ENCODE measurements at places on chromosomes 1 and 21.

DNA sequence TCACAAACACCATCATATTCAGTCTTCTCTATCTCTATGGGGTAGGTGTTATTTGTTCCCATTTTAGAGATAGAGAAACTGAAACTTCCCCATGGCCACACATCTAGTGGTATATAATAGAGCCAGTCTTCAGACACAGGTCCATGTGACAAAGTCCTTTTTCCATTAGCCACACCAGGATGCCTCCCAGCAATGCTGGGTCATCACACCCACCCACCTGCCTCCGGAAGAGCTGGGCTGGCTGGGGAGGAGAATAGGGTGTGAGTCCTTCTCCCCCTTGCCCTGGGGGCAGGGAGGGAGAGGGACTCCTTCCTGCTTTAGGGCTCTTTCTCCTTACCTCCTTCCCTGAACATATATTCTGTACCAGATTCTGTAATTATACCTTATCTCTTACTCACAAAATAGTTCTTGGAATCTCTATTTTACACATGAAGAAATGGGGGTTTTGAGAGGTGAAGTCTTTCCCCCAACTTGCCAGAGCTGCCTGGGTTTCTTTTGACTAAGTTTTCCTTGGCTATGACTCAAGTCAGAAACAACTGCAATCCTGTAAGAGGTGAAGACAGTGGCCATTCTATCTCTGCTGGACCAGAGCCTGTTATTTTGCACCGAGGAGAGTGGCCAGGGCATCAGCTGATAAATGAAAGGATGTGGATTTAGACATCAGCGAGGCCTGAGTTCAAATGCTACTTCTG lies 30.0 kb downstream of the SOX13 start:
- no peak for DNase-seq

GRCh38 chr1:109946511-109946910 lies 35.9 kb downstream of the CSF1 start:
- no peak for DNase-seq

DNA sequence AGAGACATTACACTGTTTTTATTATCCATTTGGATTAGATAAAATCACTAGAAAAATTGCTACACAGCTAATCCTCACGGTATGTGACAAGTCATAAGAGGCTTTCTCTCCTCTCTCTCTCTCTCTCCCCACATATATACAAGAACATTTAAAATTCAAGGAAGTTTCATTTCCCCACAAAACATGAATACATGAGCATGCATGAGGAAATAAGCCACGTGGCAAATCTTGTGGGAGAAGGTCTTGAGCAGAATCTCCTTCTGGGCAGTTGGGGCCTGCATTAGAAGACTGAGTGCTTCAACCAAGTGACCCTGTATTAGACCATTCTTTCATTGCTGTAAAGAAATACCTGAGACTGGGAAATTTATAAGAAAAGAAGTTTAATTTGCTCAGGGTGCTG lies 1313.1 kb downstream of the MRPL39 start:
- no peak for DNase-seq

GRCh38 chr1:178126741-178127185 lies 32.9 kb downstream of the RASAL2 start:
- DNase-seq, result peak; percentile 64

DNA sequence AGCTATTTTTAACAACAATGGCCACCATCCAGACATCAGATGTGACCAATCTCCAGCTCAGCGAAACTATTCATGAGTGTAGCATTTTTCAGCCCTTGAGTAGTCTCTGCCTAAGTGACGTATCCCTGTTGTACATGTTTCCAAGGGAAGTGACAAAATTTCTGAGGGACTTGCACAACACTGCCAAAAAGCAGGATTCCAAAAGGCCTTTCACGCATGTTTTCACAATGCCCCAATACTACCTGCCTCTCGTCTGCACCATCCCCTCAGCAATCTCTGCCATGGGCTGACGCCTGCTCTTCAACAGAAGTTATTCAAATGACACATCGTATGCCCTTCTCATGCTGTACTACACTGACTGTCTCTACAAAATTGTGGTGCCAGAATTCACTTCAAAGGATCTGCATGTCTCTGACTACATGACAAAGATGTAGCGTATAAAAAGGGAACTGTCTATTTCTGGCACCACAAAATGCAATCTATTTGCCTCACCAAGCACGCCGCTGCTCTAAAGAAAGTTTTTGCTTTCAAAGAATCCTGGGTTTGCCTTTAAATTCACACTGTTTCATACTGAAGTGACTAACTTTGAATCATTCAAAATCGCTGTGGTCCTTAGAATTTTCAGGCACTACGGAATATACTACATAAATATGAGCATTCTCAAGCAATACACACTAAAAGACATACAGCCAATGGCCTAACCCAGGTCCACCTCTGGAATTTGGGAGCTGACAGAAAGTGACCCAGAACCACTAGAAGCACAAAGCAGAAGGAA lies 32.9 kb downstream of the JAK1 start:
- DNase-seq, result no peak

DNA sequence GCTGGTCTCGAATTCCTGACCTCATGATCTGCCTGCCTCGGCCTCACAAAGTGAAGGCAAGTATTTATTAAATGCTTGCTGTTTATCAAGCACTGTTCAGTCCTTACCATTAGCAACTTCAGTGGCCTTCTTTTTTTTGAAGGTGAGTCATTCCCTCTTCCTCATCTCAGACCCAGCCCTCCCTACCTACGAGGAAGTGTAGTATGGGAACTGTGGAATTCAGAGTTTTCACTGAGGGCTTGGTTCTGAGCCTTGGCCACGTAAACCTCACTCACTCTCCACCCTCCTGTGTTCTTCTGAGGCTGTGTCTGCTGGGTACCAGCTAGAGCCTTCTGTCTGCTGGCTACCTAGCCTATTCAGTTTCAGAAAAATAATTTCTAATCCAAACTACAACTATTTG lies 218.3 kb upstream of the SGIP1 start:
- no peak for DNase-seq
